GM13977 (cell line): ENCODE measurements at places on chromosomes 6 and 20.
A peak's percentile ranks its signal among the peaks of the same experiment; 100 is the strongest.

DNA sequence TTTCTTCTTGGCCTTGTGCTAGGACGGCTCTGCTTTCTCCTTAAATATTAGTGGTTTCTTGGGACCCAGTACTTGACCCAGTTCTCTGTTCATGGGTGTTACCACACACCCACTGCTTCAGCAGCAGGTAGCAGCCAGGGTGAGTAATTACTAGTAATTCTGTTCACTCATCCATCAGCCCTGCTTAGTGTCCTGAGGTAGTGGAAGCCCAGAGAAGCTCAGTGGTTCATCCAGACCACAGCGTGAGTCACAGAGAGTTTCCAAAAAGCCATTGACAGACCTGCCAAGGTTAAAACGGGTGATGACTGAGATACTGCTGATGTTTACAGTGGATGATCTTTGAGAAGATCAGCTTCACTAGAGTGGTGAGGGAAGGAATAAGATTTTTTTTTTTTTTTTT lies 51.7 kb upstream of the HINT3 start:
- peak; percentile 16 for DNase-seq

GRCh38 chr6:164409309-164410009 lies 899.9 kb downstream of the C6orf118 start:
- no peak for DNase-seq

- no peak for DNase-seq
These were observed 1.2 kb upstream of the CDC25B start for GRCh38 chr20:3794701-3795420.

DNA sequence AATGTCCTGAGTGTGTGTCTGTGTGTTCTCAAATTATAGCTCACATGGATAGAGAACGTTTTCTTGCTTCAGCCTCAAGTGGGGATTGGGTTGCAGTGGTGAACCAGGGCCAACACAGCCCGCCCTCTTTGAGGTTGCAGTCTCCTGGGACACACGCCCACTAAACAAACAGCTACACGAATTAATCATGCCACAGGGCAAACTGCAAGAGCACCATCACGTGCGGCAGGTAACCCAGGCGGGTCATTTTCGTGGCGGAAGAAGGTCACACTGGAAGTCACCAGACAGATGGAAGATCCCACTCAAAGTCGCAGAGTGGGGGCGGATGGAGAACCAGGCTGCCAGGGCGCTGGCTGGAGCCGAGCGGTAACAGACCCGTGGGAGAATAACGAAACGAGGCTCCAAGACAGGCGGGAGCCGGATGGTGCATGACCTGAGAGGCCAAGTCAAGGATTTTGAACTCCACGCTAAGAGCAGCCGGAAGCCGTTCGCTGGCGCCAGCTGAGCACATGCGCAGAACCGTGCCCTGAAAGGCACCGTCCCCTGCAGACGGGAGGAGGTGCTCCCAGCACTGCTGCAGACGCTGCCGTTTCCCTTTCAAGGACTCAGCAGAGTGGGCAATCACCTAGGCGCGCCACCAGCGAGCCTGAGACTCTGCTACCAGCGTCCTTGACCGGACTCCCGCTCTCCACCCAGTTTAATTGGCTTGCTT lies 10.7 kb downstream of the DLL1 start:
- DNase-seq = peak; percentile 83

- DNase-seq = no peak
These were observed 242.9 kb downstream of the SYNE1 start for GRCh38 chr6:152394303-152394702.

DNA sequence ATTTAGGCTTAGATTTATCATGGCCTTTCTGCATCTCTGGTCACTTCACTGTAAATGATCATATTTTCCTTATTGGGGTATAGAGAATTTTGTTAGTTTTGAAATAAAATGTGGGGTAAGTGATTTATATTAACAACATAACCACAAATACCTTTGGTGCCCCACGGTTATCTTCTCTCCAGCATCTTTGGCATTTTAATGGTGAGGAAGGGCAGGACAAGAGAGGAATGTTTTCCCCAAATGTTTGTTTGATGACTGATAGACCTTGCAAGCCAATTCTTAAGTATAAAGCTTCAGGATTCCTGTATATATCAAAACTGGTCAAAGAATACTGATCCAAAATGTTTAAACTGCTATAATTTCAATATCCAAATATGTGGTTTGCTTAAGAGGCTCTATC lies 171.6 kb upstream of the SMLR1 start:
- no peak for DNase-seq

DNA sequence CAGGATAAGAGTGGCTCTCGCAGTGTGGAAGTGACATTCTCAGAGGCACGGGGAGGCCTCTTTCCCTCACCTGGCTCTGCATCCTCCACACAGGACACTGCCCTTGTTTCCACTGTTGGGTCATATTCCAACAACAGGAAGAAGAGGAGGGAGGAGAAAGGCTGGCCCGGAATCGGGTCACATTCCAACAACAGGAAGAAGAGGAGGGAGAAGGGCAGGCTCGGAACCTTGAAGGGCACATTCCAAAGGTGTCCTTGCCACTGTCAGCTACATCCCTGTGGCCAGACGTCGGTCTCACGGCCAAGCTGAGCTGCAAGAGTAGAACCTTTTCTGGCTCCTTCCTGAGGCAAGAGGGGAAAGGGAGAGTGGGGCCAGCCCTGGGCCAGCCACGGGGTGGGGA lies 25.4 kb downstream of the CHRNA4 start:
- no peak for DNase-seq

DNA sequence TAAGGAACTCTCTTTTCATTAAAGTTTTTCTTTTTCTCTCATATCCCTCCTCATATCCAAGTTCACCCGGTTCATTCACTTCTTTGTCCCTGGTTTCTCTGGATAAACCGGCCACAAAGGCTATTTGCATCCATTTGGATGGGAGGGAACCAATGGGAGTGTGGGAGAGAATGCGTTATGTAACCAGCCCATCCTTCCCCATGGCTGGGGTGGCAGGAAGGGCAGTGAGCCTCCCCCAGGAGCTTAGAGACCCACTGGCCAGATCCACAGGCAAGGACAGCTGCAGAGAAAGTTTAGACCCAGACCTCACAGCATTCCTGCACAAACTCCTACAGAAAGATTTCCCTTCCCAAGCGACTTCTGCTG lies 10.7 kb downstream of the CASS4 start:
- DNase-seq = no peak

DNA sequence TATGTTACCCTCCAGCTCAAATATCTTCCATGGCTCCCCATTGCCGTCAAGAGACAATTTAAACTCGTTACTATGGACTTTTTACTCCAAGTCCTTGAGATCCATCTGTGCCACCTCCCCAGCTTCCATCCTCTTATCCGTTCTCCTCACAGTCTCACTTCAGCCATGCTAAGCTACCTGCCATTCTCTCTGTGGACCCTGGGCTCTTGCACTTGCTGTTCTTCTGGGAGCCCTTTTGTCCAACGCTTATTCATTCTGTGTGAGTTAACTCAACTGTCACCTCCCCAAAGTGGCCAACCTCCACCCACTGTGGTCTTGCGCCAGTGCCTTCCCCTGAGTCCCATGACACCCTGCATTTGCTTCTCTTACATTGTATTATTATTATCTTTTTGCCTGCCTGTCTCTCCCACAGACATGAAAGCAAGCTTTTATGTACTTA lies 132.4 kb downstream of the BCAS1 start:
- DNase-seq = no peak

DNA sequence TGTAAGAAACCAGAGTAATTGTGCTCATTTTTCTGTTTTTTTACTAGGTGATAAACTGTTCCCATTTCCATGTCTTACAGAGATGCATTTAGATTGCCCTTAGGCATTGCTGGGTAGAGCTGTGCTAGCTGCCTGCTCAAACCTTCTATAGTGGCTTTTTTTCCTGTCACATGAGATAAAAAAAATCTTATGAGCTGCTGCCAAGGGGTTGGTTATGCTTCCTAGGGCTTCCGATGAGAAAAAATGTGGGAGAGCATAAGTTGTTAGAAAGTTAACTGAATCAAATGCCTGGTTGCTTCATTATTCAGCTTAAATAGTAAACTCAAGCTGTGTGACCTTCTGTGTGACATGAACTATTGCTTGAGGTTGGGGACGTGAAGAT lies 50.0 kb upstream of the NOX3 start:
- no peak for DNase-seq

GRCh38 chr6:107122748-107123147 lies 7.4 kb upstream of the BEND3 start:
- DNase-seq = no peak

DNA sequence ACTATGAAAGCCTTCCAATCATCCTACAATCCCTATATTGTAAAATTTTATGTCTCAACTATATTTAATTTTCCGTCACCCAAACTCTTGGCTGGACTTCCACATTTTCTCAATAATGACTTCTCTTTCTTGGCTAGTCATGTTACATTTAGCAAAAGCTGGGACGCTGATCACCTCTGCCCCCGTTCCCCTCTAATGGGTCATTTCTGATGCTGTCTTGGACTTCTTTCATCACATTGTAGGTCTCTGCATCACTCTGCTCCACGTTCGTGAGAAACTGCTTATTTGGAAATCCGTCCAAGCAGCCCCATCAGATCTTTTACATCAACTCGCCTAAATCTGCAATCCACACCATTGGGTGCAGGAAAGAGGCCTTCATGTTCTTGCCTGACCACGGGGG lies 203.8 kb downstream of the MYLK4 start:
- no peak for DNase-seq

DNA sequence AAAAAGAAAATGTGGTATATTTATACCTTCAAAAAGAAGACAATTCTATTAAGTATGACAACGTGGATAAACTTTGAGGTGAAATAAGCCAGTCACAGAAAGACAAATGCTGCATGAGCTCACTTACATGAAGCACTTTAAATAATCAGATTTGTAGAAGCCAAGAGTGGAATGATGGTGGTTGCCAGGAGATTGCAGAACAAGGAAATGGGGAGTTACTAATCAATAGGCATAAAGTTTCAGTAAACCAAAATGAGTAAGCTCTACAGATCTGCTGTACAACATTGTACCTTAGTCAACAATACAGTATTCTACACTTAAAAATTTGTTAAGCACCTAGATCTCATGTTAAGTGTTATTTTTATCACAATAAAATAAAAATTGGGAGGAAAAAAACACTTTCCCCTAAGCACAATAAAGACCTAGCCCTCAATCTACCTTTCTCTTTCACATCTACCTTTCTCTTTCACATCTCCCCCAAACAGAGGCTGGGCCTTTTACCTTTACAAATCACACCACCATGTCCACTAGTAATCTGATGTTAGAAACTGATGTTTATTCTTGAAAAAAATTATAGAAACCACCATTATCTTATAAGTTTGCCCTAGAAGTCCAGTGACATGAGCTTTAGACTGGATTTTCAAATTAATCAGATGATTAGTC lies 73.9 kb downstream of the PKIB start:
- no peak for DNase-seq

- DNase-seq = peak; percentile 85
These were observed 1.3 kb downstream of the LTB start for GRCh38 chr6:31580807-31581433.
